ENCODE measurements at places on chromosomes 2 and 18. TPM values are rescaled to one million over a fixed set of nuclear protein-coding genes. Genes with fewer than 3 reads are reported as not detected.

Gene GALR1
- 0.16 TPM for total RNA-seq

Gene TRAK2
- total RNA-seq = 47.3 TPM

Gene GPR75
- total RNA-seq = 15.8 TPM

Gene IL37
- total RNA-seq = not detected

Gene AQP4
- total RNA-seq = 138 TPM

Gene TNFAIP6
- total RNA-seq = 0.31 TPM
